ENCODE measurements at places on chromosomes 2 and 18.

- DNase-seq = no peak
These were observed 360.1 kb downstream of the LPIN1 start for GRCh38 chr2:12106440-12107080.

- no peak for DNase-seq
These were observed 713.4 kb upstream of the VRK2 start for GRCh38 chr2:57333221-57333620.

- DNase-seq = no peak
These were observed 150.5 kb upstream of the HS6ST1 start for GRCh38 chr2:128469203-128469602.

DNA sequence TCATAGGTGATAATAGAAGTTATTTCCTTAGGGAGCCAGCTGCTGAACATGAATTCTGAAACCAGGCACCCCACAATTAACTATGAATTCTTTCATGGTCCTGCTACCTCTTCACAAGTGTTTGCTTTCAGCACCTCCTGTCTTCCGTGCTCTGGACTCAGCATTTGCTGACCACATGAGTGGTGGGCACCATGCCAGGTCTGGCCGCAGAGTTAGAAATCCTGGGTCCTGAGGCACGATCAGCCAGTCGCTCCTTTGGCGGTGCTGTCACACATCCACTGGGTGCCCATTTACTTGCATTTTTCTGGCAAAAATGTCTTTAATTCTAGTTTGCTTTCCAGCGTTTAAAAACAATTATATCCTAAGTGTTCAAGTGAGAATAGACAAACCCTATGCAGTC is 196.4 kb upstream of the PXDN start:
- DNase-seq = no peak

- DNase-seq = no peak
These were observed 3.6 kb downstream of the LRRTM1 start for GRCh38 chr2:80300954-80301353.

DNA sequence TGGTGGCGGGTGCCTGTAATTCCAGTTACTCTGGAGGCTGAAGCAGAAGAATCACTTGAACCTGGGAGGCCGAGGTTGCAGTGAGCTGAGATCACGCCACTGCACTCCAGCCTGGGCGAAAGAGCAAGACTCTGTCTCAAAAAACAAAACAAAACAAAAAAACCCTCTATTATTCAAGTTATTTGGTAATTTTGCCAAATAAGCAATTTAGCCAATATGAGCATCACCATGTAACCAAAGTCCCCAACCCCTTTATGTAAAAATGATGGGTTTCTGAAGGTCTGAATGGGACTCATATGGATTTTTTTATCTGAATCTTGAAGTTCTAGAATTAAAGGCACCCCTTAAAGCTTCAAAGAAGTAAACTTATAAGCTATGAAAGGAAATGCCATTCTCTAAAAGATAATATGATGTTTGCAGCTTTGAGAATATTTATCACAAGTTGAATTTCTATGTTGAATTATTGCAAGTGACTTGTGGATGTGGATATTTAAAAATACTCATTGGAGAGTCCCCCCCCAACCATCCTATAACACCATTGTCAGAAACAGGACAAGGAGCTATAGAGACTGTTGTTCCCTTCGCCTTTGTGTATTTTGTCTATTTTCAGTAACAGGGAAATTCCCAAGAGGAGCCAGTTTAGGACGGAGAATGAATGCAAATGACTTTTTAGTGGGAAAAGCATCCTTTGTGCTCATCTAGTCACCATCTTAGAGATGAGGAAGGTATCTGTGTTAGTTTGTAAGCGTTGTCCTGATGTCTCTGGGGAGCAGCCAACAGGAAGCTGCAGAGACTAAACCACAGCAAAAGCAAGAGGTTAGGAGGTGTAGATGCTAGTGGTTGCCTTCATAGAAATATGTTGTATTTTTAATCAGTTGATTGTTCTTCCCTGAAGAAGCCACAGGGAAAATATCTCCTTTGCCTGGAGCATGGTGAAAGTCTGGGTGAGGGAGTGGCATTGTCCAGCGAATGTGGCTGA is 68.3 kb downstream of the TET3 start:
- no peak for DNase-seq

DNA sequence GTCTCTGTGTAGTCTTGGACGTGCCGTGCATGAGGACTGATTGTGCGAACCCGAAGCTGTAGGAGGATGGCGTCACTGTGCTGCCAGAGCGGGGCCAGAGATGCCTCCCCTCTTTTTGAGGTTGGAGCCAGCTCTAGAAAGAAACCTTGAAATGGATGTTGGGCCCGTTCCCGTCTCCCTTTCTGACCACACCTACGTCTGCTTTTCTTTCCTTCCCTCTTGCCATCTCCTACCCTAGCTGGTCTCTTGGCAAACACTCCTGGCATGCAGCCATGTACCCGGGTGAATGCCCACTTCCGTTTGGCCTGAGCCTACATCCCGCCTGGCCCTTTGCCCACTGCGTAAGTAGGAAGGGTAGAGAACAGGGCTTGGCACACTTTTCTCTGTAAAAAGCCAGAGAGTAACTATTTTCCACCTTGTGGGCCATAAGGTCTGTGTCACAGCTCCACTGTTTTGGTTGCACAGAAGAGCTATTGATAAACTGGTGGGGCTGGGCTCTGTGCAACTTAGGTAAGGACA is 37.4 kb downstream of the SH3BP4 start:
- no peak for DNase-seq

DNA sequence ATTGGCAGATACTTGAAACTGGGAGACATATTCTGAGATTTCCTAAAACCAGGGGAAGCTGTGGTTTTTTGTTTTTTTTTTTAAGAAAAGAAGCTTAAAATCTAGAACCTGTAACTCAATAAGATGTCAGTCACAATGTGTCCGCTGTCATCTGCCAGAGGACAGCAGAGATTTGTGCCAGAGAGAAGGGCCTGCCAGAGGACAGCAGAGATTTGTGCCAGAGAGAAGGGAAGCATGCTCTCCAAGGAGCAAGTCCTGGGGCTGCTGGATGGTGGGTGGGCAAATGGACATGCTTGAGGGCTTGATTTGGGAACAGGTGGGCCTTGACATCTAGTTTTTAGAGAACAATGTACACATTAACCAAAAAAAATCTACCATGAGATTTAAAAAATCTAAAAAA is 77.9 kb downstream of the CCDC93 start:
- no peak for DNase-seq

DNA sequence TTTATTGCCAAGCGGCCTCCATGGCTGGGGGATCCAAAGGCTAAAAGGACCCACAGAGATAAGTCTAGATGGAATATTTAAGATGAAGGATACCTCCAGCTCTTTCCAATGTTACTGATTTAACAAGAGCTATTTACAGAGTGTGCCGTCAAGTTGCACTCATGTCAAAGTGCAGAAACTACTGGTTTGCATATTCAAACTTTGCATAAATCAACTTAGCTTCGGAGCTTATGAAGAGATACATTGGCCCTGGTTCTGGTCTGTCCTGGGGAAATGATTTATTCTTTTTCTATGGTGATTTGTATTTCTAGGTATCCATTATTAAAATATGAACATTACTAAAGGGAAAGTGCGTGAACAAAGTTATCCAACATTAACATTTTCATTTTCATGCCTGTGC is 14.4 kb upstream of the MYO5B start:
- DNase-seq = no peak

- DNase-seq = no peak
These were observed 273.6 kb downstream of the ETAA1 start for GRCh38 chr2:67670747-67671183.

DNA sequence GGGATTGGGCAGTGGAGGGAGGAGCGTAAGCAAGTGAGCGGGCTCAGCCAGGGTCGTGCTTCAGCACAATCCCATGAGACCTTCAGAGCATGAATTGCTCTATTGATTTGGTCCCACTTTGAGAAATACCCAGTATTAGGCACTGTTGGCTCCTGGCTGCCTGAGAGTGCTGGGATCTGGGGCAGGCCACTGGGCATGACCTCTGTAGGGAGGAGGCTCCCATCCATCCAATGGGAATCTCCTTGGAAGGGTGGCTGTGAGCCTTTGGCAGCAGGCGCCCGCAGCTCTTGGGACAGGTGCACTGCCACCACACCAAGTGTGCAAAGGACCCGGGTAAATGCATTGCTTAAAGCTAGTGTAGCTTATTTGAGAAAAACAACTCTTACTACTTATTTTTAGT is 137.5 kb downstream of the LDLRAD4 start:
- DNase-seq = no peak

- DNase-seq = no peak
These were observed 390.6 kb downstream of the ERBB4 start for GRCh38 chr2:212147921-212148513.

GRCh38 chr2:69931832-69932595 is 17.1 kb downstream of the MXD1 start:
- no peak for DNase-seq

DNA sequence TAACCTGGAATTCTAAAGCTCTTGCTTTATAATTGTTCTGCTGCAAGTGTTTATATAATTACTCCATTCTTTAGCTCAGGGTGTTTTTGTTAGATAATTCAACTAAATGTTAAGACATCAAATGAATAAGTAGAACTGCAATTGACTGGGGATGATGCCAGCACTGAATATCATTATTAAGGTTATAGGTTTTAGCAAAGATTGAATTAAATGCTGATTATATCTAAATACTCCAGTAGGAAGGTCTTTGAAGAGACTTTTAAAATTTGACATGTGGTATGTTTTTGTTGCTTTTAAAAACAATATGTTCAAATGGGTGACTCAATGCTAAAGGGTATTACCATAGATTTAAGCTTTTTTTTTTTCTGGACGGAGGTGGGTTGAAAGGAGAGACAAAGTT is 170.1 kb upstream of the THUMPD2 start:
- DNase-seq = no peak

DNA sequence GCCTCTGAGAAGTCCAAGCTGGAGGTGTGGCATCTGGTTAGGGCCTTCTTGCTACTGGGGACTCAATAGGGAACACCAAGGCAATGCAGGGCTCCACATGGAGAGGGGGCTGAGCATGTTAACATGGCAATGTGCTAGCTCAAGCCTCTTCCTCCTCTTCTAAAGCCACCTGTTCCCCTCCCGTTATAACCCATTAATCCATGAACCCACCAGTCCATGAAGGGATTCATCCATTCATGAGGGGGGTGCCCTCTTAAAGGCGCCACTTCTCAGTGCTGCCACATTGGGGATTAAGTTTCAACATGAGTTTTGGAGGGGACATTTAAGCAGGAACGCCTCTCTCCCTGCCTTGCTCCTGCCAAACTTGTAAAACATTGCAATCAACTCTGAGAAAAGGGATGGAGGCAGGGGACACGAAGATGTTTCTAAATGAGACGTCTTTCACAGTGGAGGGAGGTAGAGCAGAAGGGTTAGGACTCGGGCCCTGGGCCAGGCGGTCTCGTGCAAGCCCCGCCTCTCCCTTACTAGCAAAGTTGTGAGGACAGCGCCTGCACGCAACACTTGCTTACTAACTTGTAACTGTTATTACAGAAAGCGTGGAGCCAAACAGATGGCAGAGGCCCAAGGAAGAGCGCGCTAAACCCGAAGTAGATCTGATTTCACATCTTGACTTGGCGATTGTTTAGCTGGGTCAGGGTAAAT is 118.2 kb upstream of the ZNF516 start:
- no peak for DNase-seq

DNA sequence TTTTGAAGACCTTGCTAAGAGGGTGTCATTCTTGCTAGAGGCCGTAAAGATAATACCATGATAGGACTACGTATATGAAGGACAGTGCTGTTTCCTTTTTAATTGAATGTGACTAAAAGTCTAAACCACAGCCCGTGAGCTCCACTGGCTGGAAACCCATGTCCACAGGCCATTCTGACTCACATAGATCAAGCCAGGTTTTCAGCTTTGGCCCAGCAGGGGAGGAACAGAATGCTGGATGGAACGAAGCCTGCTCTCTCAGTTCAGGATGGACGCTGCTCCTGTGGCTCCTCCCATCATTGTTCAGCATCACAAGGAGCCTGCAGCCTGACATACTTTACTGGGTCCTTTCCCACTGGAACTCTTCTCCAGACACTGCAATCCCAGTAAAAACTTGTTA is 47.6 kb downstream of the ALPK2 start:
- DNase-seq = no peak

- DNase-seq = no peak
These were observed 1.4 kb downstream of the FZD5 start for GRCh38 chr2:207768168-207768865.

- no peak for DNase-seq
These were observed 61.3 kb downstream of the CUL3 start for GRCh38 chr2:224523626-224524577.

DNA sequence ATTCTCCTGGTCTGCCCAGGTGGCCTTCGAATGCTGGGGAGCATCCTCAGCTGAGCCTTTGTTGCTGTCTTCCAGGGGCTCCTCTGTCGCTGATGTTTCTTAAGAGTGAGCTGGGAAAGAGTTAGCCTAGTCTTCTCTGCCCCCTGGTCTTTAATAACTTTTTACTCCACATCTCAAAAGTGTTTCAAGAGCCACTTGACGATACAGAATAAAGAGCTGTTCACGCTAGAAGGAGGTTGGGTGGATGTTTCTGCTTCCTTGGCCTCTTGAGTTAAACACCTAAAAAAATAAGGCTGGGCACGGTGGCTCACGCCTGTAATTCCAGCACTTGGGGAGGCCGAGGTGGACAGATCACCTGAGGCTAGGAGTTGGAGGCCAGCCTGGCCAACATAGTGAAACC is 2.8 kb upstream of the BUB1 start:
- no peak for DNase-seq

DNA sequence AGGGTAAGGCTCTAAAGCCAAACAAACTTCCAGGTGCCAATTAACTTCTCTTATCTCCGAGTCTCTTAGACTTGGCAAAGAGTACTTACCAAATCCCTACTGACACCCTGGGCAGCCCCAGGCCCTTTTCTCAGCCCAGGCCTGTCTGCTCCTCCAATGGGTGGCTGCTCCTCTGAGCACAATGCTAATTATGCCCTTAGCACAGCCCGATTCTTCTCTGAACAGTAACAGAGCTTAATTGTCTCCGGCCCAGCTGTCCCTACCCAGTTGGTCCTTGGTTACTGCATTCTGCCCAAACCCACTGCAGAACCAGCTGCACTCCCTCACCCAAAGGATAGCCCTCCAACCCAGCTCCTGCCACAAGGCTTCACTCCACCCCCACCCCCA is 110.3 kb downstream of the SMAD7 start:
- no peak for DNase-seq

DNA sequence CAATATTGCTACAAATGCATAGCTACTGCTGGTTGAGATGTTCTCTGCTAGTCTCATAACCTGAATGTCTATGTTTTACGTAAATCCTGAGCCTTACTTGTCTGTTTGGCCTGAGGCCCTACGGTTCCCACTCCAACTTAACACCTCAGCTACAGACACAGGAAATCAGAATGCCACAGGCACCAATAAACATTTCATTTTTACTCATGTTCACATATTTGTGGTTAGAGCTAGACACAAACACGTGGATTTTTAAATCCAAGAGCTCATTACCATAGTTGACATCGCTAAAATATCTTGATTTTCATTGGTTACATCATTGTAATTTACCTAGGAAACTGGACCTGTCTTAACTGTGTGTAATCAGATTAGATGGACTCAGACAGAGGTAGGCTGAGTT is 263.8 kb upstream of the CDH19 start:
- peak; percentile 96 for DNase-seq

DNA sequence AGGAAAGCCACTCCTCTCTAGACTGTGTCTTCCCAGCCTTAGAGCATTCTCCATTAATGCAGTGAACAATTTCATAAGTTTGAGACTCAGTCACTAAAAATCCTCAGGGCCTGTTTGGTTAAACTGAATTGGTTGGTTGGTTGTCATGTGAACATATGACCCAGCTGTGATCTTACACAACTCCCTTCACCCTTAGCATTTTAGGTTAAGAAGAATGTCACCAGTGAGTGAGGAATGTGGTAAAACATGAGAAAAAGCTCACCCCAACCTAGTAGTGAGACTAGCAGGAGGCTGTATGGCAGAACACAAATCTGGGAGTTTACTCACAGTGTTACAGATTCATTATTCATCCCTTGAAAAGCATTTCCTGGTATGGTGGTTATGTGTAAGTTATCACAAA is 32.4 kb downstream of the LHCGR start:
- no peak for DNase-seq

Measured in SK-N-MC (cell line).